CD4-positive, alpha-beta memory T cell (primary cell): ENCODE measurements at places on chromosomes 3 and 15.

- DNase-seq = no peak
Observed at GRCh38 chr15:31335989-31336592, 9.5 kb downstream of the KLF13 start.

DNA sequence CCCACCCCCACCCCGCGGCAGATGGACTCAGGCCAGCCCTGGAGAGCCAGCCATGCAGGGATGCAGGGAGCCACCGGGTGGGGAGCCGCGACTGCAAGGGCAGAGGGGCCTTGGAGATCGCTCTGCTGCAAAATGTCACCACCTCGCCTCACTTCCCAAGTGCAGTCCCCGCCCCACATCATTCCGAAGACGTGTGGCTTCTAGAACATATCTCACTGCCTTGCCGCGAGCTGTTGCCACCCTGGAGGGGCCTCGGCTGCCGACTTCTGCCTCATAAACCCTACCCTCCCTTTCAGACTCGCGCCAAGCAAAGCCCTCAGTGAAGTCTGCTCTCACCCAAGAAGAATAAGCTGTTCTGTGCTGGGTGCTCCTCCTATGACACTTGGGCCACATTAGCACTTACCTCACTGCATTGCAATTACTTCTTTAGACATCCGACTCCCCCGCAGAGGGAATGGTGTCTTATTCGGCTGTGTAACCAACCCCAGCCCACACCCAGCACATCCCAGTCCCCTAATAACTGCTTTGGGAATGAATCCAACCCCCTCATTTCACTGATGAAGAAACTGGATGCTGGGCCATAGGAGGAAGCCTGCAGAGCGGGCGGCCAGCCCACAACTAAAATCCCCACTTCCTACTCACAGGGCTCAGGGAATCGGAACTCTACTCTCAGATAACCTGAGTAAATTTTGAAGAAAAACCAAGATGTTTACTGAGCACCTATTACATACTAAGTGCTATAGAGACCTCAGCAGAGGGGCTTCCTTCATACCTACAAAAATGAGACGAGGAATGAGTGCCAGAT, 8.6 kb downstream of the TLE3 start:
- DNase-seq = no peak

DNA sequence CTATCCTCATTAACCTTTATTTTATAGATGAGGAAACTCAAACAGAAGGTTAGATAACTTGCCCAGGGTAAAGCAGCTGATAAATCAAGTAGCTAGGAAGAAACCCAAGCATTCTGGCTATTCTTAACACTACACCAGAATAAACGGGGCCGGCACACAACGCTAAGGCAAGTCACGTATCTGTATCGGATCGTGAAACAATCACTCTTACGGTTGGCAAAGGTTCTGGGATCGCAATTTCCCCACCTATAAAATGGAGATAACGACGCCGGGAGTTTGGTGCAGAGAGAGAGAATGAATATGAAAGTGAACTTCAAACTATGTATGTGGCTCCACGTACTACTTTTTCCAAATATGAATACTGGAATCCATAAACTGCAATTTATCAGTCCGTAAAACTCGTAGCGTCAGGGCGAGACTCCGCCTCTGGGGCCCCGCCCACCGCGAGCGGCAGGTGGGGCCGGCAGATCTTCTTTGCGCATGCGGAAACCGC, 252 bp upstream of the ARMC8 start:
- DNase-seq = peak; percentile 89

DNA sequence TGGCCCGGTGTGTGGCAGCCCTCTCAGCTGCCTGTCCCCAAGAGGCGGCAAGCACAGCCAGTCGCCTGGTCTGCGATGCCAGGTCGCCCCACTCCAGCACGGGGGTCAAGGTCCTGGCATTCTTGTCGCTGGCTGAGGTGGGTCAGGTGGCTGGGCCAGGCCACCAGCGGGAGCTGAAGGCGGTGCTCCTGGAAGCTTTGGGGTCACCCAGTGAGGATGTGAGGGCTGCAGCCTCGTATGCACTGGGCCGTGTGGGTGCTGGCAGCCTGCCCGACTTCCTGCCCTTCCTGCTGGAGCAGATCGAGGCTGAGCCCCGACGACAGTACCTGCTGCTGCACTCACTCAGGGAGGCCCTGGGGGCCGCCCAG, 20.8 kb downstream of the CAND2 start:
- no peak for DNase-seq

- DNase-seq = no peak
Observed at GRCh38 chr3:9342696-9343095, 20.2 kb upstream of the THUMPD3 start.

GRCh38 chr15:63780969-63781368, 52.8 kb downstream of the HERC1 start:
- no peak for DNase-seq

GRCh38 chr3:155442072-155442471, 148.6 kb upstream of the STRIT1 start:
- no peak for DNase-seq
